ENCODE measurements at places on chromosomes 13 and 19. TPM values are rescaled to one million over a fixed set of nuclear protein-coding genes. Genes with fewer than 3 reads are reported as not detected.

The NLRP9 gene
- polyA plus RNA-seq: not detected

GRCh38 chr13:84029396-84029795 lies 147.1 kb upstream of the SLITRK1 start:
- no peak for DNase-seq
- H3K27me3 ChIP-seq: no peaks in the 10 kb centered on the region
- no peaks in the 10 kb centered on the region for H3K4me1 ChIP-seq
- no peak overlapping the region for H3K27ac ChIP-seq

GRCh38 chr13:44508562-44509077 lies 67.5 kb downstream of the TSC22D1 start:
- peaks cover 3% of the 10 kb centered on the region for H3K27me3 ChIP-seq
- no peaks in the 10 kb centered on the region for H3K36me3 ChIP-seq
- no peaks in the 10 kb centered on the region for H3K4me1 ChIP-seq
- H3K4me3 ChIP-seq: no peak overlapping the region
- no peak for DNase-seq

DNA sequence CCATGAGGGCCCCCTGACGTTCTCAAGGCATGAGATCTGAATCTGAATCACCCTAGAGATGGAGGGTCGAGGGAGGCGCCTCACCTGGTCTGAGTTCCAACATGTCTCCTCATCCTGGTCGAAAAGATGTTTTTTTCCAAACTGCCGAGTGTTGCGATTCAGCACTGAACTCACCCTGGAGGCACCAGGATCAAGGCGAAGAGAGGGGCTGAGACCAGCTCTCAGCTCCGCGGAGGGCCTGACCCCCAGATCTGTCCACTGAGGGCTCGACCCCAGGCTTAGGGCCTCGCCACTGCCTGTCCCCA lies 555 bp downstream of the NR2C2AP start:
- peaks cover 10% of the 10 kb centered on the region for H3K4me1 ChIP-seq
- H3K27me3 ChIP-seq: no peaks in the 10 kb centered on the region
- H3K36me3 ChIP-seq: peaks cover 20% of the 10 kb centered on the region

DNA sequence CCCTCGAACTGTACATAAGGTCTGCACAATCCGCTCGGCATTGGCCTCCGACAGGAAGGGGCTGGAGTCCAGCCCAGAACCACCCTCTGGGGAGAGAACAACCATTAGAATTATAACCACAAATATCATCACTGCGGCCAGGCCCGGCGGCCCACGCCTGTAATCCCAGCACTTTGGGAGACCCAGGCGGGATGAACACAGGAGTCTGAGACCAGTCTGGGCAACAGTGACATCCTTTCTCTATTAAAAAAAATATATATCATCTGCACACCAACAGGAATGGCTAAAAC lies 11.4 kb downstream of the COQ8B start:
- H3K27me3 ChIP-seq: no peaks in the 10 kb centered on the region
- no peaks in the 10 kb centered on the region for H3K4me1 ChIP-seq
- H3K27ac ChIP-seq: no peak overlapping the region
- H3K4me3 ChIP-seq: no peak overlapping the region

GRCh38 chr19:2728783-2729387 lies 7.7 kb upstream of the DIRAS1 start:
- H3K36me3 ChIP-seq: no peaks in the 10 kb centered on the region
- no peak overlapping the region for H3K27ac ChIP-seq
- H3K27me3 ChIP-seq: no peaks in the 10 kb centered on the region
- no peak overlapping the region for H3K4me3 ChIP-seq
- DNase-seq: no peak
